PC-3 (cell line): ENCODE measurements at places on chromosomes 4 and X. TPM values are rescaled to one million over a fixed set of nuclear protein-coding genes. Genes with fewer than 3 reads are reported as not detected.

The PABPC1L2A gene
- not detected in 2 replicates for total RNA-seq

The PCDH7 gene
- total RNA-seq: 1.8 and 1.9 TPM in 2 replicates

DNA sequence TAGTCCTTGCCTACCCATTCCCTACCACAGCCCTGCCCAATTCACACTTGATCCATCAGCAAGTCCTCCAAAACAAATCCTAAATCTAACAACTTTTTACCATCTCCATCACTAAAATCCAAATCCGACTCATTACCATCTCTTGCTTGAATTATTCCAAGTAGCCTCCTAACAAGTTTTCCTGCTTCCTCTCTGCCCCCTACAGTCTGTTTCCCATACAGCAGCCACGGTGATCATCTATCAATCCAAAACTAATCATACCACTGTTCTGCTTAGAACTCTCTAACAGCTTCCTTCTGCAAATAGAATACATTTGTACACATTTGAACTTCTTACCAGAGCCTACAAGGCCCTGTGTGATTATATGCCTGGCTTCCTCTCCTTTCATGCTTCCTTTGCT is 133.0 kb downstream of the SHROOM4 start:
- H3K27ac ChIP-seq: no peak overlapping the region
- no peaks in the 10 kb centered on the region for H3K4me1 ChIP-seq
- no peaks in the 10 kb centered on the region for H3K27me3 ChIP-seq

GRCh38 chr4:112213856-112214255 is 17.7 kb upstream of the AP1AR start:
- no peak overlapping the region for H3K4me3 ChIP-seq
- H3K27ac ChIP-seq: no peak overlapping the region
- no peaks in the 10 kb centered on the region for H3K4me1 ChIP-seq
- no peak for DNase-seq
- H3K36me3 ChIP-seq: no peaks in the 10 kb centered on the region

The FAM13A gene
- total RNA-seq: 8.6 and 14.6 TPM in 2 replicates

- no peak overlapping the region for H3K27ac ChIP-seq
- peaks cover 9% of the 10 kb centered on the region; the same call in 1 of the 2 replicates for H3K27me3 ChIP-seq
- no peaks in the 10 kb centered on the region for H3K36me3 ChIP-seq
- H3K4me3 ChIP-seq: no peak overlapping the region
These were observed 112.1 kb downstream of the DRD5 start for GRCh38 chr4:9893329-9894108.

The CFAP47 gene
- not detected in 2 replicates for total RNA-seq

DNA sequence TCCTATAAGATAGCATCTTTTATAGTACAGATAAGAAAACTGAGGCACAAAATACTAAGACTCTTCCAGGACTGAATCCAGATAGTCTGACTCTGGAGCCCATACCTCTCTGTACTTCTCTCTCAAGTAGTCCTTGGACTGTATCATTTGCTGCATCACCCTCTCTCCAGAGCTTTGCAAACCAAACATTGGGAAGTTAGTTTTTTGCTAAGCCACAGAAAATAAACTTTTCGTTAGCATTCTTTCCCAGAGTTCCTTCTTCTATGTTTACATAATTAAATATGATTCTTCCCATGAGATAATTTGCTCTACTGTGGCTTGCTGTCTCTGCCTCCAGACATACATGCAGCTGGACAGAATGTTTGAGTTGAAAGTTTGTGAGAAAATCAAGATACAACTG is 22.0 kb downstream of the PPEF2 start:
- H3K27ac ChIP-seq: no peak overlapping the region
- H3K27me3 ChIP-seq: peaks cover 18% of the 10 kb centered on the region
- no peak overlapping the region for H3K4me3 ChIP-seq
- H3K36me3 ChIP-seq: no peaks in the 10 kb centered on the region
- no peak for DNase-seq

- H3K27me3 ChIP-seq: peaks cover 21% of the 10 kb centered on the region
- no peak overlapping the region for H3K27ac ChIP-seq
- no peak overlapping the region for H3K4me3 ChIP-seq
These were observed 27.4 kb downstream of the ATOH1 start for GRCh38 chr4:93855926-93856325.

DNA sequence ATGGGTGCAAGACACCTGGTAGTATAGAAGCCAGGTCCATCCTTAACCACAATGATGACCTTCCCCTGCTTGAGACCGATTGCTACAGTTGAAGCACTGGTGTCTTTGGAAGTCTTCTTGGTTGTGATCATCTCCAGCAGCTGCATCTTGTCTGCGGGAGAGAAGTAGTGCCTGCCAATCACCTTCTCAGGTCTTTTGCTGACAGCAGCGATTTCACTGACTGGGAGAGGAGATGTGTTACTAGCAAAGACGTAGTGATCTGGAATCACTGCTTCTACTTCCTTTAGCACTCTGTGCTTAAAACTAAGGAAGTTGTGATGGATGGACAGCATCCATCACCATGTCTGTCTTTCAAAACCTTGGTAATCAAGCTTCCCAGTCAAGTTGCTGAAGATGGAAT is 25.9 kb downstream of the CPE start:
- no peaks in the 10 kb centered on the region for H3K36me3 ChIP-seq
- no peak overlapping the region for H3K4me3 ChIP-seq
- H3K27ac ChIP-seq: no peak overlapping the region
- DNase-seq: no peak
